ENCODE measurements at places on chromosomes 3 and 15. TPM values are rescaled to one million over a fixed set of nuclear protein-coding genes. Genes with fewer than 3 reads are reported as not detected.

TTLL13 gene
- total RNA-seq = 0.28 TPM

STRIT1 gene
- not detected for total RNA-seq

VWA5B2 gene
- total RNA-seq = 0.65 TPM

HCLS1 gene
- total RNA-seq = 162 TPM

SCAMP5 gene
- 0.71 TPM for total RNA-seq

EOMES gene
- total RNA-seq = 8.6 TPM

GRM7 gene
- not detected for total RNA-seq

Measured in CD8-positive, alpha-beta T cell (primary cell).